ENCODE measurements at places on chromosomes 7 and 10.

- DNase-seq: no peak
Measured at GRCh38 chr10:35341521-35341920, 5.2 kb downstream of the CCNY start.

GRCh38 chr7:11573128-11573750 lies 258.8 kb downstream of the THSD7A start:
- no peak for DNase-seq

DNA sequence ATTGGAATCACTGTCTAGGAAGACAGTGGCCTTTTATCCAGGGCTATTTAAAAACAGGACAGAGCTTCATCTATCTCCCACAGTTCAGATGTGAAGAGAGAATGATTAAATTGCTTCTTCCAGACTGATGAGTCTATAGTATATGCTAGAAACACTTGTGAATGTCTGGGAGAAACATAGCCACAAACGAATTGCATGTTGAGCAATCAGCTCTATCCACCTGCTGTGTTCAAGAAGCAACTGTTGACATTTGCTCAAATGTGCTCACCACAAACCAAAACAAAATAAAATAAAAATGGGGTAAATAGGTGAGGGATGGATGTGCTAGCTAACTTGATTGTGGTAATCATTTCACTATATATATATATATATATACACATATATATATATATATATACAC lies 195.1 kb downstream of the HECW1 start:
- DNase-seq: no peak

GRCh38 chr10:43965033-43965917 lies 316.6 kb upstream of the ZNF32 start:
- no peak for DNase-seq

GRCh38 chr10:33152146-33152545 lies 182.3 kb downstream of the NRP1 start:
- DNase-seq: no peak

GRCh38 chr7:115635376-115635775 lies 395.2 kb downstream of the TFEC start:
- no peak for DNase-seq

DNA sequence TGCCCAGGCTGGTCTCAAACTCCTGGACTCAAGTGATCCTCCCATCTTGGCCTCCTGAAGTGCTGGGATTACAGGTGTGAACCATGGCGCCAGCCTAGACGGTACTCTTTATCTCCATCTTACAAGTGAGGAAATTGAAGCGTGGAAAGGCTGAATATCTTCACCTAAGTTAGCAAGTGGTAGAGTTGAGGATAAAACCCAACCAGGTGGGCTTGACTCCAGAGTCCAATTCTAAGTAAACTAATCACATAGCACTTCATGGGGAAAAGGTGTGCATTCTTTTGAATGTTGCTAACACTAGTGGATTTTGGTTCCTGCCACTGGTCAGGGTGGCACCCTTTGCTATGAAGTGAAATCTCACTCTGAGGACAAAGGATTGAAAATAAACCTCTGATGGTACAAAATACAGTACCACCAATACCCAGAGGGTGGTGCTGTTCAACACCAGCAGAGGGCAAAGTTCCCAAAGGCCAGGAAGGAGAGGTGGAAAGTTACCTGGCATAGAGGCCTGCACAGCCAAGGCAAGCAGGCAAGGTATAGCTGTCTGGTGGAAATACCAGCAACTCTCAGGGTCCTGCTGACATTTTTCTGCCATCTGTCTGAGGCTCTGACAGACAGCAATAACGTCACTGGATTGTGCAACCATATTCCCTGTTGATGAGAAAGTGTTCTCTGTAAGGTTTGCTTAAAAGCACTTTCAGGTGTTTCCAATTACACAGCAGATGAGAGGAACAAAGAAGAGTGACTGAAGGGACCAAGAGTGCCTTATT lies 17.6 kb downstream of the ZDHHC16 start:
- no peak for DNase-seq

Data from stimulated activated CD4-positive, alpha-beta T cell treated with anti-CD3 and anti-CD28 coated beads, Interleukin-1b, Interleukin-23, amount 100 ng/mL, for 1 hour (primary cell).